Colonic mucosa (tissue), 4 donors: ENCODE measurements at places on chromosomes 7 and 10. TPM values are rescaled to one million over a fixed set of nuclear protein-coding genes. Genes with fewer than 3 reads are reported as not detected.

FAM53B gene
- 43.3 TPM for total RNA-seq

LRRN3 gene
- 0.42 TPM for total RNA-seq

DNA sequence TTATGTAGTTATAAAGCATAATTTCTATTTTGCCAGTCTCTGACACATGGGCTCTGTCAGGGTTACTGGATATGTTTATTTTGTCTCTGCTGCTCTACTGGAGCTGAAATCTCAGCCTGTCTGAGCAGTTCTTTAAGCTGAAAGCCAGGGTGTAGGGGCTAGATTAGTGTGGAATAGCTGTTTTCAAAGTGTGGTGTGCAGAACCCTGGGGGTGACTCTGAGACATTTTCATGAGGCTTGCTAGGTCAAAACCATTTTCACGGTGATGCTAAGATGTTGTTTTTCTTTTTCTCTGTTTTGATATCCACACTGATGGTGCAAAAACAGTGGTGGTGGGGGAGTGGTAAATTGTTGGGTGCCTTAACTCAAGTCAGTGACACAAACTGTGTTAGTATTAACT lies 45.5 kb downstream of the CREM start:
- DNase-seq, result no peak

GRCh38 chr10:59688921-59689351 lies 20.7 kb downstream of the SLC16A9 start:
- DNase-seq, result peak; percentile 50

- no peak for DNase-seq
These were observed 111.2 kb downstream of the PTPRN2 start for GRCh38 chr7:158476331-158476932.

DNA sequence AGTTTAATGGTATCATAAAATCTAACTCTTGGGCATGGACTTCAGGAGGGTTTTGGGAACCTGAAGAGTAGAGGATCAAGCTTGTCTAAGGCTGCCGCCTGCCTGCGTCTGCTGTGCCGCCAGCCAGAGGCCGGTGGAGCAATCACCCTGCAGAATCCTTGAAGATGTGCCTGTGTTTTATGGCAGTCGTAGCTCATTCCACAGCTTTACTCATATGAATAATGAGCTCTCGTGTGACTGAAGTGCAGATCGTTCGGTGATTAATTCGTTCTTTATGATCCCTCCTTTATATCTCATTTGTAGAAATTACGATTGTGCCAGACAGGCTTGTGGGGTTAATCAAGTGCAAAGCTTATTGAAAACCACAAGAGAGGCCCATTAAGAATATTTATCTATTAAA lies 100.8 kb downstream of the ACTR3B start:
- DNase-seq, result no peak

GRCh38 chr7:151320263-151320845 lies 21.3 kb upstream of the NUB1 start:
- no peak for DNase-seq
